ENCODE measurements at places on chromosomes 1 and 21.

GRCh38 chr1:28257736-28258135, 1.6 kb upstream of the SESN2 start:
- DNase-seq, result no peak

GRCh38 chr1:185843986-185844385, 109.8 kb downstream of the HMCN1 start:
- no peak for DNase-seq

- no peak for DNase-seq
Measured at GRCh38 chr1:20429296-20429695, 56.7 kb downstream of the CAMK2N1 start.

DNA sequence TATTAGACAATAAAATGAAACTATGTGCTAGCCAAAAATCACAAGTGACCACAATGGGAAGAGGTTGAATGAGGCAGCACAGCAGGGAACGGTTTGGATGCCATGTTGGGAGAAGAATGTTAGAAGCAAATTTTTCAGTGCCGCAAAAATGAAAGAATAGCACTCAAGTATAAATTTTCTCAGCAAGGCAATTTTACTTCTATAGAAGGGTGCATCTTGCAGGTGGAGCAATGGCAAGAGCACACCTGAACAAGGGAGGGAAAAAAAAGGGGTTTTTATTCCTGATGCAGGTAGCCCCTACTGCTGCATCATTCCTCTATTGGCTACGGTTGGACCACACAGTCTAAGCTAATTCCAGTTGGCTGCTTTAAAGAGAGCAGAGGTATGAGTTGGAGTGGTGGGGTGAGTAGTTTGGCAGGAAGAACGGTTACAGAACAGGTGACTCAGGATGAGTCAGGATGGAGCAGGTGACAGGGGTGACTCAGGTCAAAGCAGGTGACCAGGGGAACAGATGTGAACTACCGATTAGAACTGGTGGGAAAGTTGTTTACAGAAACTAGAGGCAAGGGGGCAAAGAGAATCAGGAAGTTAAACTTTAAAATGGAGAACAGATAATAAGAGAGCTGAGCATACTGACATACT, 301.1 kb upstream of the NRIP1 start:
- no peak for DNase-seq

DNA sequence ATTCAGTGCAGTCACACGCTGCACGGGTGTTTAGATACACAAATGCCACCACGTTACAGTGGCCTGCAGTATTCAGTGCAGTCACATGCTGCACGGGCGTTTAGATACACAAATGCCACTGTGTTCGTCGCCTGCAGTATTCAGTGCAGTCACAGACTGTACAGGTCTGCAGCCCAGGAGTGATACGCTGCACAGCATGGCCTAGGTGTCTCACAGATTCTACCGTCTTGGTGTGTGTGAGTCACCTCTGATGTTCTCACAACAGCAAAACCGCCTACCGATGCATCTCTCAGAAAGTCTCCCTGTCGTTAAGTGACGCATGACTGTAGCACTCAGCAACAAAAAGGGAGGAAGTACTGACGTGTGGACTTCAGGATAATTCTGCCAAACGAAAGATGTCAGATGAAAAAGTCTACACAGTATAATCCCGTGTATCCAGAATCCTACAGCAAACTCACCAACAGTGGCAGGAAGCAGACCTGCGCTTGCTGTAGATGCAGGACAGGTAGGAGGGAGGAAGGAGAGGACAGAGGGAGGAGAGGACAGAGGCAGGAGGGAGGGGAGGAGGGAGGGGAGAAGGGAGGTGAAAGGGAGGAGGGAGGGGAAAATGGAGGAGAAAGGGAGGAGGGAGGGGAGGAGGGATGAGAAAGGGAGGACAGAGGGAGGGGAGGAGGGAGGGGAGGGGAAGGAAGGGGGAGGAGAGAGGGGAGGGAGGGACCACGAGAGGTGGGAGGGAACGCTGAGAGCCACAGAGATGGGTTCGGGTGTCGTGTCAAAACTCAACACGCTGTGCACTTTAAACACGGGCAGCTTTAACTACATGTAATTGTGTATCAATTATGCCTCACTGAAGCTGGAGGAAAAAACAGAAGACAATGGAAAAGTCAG, 36.3 kb upstream of the PCBP3 start:
- DNase-seq, result peak; percentile 50

DNA sequence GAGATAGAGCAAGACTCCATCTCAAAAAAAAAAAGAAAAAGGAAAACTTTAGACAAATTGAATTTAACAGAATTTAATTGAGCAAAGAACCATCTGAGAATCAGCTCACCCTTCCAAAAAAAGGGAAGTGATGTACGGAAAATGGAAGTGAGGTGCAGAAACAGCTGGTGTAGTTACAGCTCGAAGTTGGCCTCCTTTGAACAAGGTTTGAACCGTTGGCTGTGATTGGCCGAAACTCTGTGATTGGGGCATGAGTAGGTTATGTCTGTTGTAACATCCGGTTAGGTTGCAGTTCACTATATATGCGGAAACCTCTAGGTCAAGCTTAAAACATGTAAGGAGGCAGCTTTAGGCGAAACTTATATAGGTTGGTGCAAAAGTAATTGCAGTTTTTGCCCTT, 97.9 kb upstream of the KIF26B start:
- no peak for DNase-seq

GRCh38 chr1:7256526-7256925, 471.3 kb downstream of the CAMTA1 start:
- DNase-seq, result no peak

- DNase-seq, result no peak
Measured at GRCh38 chr1:37338658-37339057, 135.7 kb upstream of the ZC3H12A start.

- no peak for DNase-seq
Measured at GRCh38 chr1:11629184-11630016, 24.8 kb downstream of the FBXO2 start.

GRCh38 chr1:41683681-41684500, 199.4 kb upstream of the EDN2 start:
- DNase-seq, result no peak

- DNase-seq, result no peak
Measured at GRCh38 chr1:118913818-118914217, 74.3 kb downstream of the TBX15 start.

GRCh38 chr1:42085596-42085995, 67.6 kb upstream of the GUCA2B start:
- no peak for DNase-seq

DNA sequence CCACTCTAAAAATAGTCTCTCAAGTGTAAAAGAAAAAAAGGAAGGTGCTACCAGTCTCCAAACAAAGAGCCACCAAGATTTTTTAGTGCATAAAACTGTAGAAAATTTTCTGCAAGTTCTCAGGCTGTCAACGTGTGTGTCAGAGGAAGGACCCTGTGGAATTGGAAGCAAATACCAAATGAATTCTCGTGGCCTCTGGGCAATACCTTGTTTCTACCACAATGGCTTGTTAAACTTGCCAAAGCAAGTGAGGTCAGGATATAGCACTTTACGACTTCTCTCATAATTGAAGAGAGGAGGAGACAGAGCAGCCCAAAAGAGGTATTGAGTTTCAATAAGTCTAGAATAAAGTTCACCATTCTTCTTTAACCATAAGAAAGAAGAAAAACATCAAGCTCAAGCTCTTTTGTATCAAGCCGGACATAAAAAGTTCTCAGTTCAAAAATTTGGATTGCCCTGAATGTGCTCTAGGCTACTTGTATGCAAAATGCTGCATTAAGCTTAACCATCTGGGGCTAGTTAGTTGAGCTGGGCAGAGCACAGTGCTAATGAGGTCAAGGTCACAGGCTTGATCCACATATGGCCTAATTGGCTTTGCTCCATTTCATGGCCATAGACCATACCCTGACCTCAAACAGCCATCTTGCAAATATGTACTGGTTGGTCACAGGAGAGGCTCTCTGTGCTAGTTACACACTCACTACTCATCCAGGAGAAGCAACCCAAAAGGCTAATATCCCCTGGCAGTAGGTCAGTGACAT, 60.5 kb downstream of the TBX15 start:
- DNase-seq, result no peak

DNA sequence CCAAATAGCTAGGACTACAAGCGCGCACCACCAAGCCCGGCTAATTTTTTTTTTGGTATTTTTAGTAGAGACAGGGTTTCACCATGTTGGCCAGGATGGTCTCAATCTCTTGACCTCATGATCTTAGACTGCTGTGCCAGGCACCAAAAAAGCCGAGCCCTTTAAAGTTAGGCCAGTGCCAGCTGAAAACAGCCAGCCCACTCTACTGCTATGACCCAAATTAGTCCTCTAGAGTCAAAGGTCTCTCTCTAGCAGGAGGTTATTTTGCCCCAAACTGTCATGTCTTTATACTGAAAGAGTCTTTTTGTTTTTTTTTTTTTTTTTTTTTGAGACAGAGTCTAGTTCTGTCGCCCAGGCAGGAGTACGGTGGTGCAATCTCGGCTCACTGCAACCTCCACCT, 9.7 kb upstream of the HHIPL2 start:
- no peak for DNase-seq

DNA sequence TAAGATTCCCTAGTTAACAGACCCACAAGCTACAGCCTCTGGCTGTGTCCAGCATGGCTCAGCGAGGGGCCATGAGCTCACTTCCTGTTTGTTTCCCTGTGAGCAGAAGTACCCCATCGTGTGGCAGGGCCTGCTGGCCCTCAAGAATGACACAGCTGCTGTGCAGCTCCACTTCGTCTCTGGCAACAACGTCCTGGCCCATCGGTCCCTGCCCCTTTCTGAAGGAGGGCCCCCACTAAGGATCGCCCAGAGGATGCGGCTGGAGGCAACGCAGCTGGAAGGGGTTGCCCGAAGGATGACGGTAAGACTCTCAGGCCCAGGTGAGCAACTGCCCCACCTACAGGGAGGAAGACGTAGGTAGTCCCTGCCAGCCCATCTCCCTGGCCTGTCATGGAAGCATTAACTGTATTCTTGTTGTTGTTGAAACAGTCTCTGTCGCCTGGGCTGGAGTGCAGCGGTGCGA, 38.2 kb downstream of the ZBTB17 start:
- DNase-seq, result no peak

GRCh38 chr1:183473217-183473536, 878 bp downstream of the SMG7 start:
- no peak for DNase-seq

- DNase-seq, result no peak
Measured at GRCh38 chr1:187032316-187032981, 203.7 kb downstream of the PLA2G4A start.

DNA sequence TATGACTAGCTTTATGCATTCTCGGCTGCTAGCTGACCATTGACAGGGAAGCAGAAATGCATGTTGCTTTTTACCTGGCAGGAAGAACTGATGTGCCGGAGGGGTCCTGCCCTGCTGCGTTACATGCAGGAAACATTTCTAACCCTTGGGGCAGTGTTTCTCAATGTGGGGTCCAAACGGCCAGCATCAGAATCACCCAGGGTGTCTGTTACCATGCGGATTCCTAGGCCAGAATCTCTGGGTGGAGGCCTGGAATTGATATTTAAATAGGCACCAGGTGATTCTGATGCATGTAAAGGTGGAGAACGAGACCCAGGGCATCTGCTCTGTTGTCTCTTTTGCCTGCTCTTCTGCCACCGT, 182.7 kb downstream of the PCP4 start:
- no peak for DNase-seq

GRCh38 chr21:36171336-36171735, 14.7 kb downstream of the DOP1B start:
- DNase-seq, result no peak

GRCh38 chr1:29945426-29945825, 709.1 kb downstream of the PTPRU start:
- DNase-seq, result no peak

DNA sequence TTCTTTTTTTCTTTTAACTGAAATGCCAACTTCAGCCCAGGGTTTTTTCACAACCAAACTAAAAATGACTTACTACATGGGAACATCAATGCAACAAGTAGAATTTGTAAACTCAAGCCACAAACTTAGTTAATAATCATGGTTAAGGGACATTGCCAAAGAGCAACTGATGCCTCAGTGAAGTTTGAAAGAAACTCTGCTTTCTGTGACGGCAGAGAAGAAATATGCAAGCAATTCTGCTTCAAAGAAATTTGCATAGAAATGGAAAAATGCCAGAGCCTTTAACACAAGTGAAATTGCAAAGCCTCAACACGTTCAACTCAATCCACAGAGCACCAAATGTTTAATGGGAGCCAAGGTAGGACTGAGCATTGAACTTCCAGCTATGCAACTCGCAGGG, 5.0 kb upstream of the CHD5 start:
- DNase-seq, result no peak

GRCh38 chr21:38809198-38809878, 3.6 kb downstream of the ETS2 start:
- no peak for DNase-seq

DNA sequence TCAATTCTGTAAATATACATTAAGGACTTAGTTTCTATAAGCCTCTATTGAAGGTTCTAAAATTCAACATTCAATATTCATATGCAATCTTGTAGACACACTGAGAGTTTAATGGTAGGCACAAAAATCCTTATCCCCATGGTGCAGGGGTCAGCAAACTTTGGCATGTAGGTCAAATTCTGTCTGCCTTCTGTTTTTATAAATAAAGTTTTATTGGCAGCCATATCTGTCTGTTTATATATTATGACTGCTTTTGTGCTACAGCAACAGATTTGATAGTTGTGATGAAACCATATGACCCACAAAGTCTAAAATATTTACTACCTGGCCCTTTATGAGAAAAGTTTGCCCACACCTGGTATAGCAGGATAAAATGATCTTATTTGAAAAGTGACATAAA, 91.2 kb upstream of the PPIH start:
- no peak for DNase-seq

DNA sequence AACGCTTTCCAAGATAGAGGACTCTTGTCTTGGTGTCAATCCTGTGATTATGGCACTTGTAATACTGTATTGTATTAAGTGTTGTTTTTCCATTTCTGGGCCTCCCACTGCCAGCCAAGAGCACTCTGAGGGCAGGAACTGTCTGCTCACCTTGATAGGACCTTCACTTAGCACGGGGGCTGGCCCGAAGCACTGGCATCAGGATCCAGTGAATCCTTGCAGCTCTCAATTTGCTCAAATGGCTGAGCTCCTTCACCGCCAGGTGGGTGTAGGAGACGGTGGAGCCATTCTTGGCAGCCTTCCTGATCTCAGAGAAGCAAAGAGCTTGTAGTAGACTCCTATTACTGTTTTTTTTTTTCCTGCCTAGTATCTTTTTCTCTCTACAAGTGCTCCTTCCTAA, 17.7 kb downstream of the MECR start:
- DNase-seq, result no peak

DNA sequence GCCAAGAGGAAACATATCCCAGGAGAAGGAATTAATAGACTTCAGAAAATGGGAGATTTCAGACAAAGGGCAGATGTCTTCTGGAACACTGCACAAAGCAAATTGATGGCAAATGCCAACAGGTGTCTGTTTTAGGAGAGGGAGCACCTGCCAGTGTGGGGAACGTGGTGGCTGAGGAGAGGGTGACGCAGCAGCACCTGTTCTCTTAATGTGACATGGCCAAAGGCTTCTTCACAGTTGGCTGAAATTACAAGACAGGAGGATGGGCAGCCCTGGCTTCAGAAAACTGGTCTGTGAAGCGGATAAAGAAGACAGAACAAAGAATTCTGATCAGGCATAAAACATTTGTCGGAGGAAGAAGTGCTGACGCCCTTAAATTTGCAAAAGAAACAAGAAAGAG, 178.7 kb upstream of the RUNX1 start:
- DNase-seq, result no peak

All from activated CD4-positive, alpha-beta T cell treated with anti-CD3 and anti-CD28 coated beads for 1 hour (primary cell).